ENCODE measurements at places on chromosomes 7 and 10. TPM values are rescaled to one million over a fixed set of nuclear protein-coding genes. Genes with fewer than 3 reads are reported as not detected.

DNA sequence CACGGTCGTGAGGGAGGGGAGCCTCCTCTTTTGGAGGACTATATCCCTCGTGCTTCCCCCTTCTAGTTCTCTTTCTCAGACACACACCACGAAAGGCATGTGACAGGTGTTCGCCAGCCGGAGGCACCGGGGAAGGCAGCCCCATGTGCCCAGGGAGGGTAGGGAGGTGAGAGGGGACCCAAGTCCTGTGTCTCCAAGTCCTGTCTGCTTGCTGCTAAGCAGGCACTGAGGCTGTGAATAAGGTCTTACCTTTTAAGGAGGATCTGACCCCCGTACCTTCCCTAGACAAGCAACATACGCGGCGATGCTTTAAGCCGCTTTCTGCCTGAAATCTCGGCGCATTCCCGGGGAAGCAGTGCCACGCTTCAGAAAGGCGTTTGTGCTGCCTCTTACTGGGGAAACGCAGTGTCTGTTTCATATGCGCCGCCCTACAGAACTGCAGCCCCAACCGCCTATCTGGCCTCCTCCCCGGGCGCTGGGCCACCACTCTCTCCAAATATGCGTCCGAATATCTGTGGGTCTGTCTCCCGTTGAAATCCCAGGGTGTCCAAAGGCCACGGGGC is 770 bp downstream of the PLXNA4 start:
- H3K4me3 ChIP-seq: no peak overlapping the region
- H3K27me3 ChIP-seq: peaks cover 84% of the 10 kb centered on the region
- no peaks in the 10 kb centered on the region for H3K4me1 ChIP-seq
- DNase-seq: no peak

DNA sequence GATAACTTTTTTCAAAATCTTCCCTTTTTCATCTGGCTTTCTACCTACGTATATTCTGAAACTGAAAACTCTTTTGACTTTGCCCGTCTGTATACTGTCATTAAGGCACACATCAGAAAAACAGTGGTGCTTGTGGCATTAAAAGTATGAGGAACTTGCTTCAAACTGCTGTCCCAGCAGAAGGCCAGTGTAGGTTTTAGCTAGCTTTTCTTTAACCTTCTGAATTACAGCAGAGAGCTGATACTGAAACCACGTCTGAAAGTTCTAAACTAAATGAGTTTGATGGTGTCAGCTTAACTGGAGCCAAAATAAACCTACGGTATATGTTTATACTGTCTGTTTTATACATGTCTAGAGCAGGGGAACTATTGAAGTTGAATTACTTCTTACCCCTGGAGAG is 283.4 kb downstream of the TFEC start:
- no peak for DNase-seq
- H3K27ac ChIP-seq: no peak overlapping the region
- H3K27me3 ChIP-seq: no peaks in the 10 kb centered on the region
- H3K4me3 ChIP-seq: no peak overlapping the region
- H3K36me3 ChIP-seq: no peaks in the 10 kb centered on the region

DNA sequence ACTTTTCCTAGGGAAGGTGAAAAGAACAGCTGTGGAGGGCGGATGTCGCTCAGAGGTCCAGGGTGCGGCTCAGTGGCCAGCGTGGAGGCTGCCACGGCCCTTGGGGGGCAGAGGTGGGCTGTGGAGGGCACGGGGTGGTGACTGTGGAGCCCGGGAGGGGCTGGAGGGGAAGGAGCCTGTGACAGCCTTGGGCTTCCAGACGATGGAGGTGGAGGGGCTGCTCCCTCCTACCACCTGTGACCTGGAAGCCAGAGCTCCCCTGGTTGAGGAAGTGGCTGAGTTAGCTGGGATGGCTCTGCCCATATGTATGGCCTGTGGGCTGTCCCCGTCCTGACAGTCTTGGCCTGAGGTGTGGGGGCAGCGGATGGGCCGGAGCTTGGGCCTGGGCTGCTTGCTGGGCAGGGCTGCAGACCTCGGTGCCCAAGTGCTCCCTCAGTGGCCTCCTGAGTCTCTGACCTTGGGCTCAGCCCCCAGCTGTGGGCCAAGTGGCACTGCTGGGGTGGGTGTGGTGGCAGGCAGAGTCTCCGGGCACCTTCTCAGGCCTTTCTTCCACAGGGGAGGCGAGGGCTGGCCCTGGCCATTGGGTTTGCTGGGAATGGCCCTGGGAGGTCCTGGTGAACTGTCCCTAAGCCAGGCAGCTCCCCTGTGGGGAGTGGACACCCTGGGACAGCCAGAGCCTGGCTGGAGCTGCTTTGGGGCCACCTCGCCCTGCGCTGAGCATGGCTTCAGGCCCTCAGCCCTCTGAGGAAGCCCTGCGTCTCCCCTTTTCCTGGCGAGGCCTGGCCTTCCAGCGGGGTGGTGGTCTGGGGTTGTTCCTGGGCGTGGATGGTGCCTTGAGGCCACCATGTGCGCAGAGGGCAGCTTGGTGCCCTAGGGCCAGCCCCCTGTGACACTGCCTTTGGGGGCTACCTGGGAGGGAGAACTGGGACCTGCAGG is 3.9 kb downstream of the BRI3 start:
- H3K4me1 ChIP-seq: peaks cover 46% of the 10 kb centered on the region
- no peak overlapping the region for H3K27ac ChIP-seq
- H3K4me3 ChIP-seq: no peak overlapping the region
- no peak for DNase-seq
- no peaks in the 10 kb centered on the region for H3K27me3 ChIP-seq

DNA sequence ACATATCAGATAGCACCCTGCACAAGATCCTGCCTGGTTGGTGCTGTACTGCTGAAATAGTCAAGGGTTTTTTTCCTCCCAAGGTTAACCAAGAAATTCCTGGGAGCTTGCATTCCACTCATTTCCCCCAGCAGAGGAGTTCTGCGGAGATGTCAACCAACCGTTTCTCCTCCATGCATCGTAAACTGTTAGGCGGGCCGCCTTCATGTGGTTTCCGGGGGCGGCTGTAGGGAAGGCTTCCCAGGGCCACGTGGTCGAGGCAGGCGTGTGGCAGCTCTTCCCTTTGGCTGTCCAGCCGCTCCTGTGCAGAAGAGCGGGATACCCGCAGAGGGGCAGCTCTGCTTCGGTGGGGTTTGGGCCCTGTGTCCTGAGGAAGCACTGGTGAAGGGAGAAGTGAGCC is 113.7 kb downstream of the RGS10 start:
- no peak overlapping the region for H3K4me3 ChIP-seq
- peaks cover 12% of the 10 kb centered on the region for H3K4me1 ChIP-seq
- no peak for DNase-seq
- H3K36me3 ChIP-seq: peaks cover 16% of the 10 kb centered on the region

MLLT10 gene
- polyA plus RNA-seq: 3.8 TPM

ASAH2 gene
- polyA plus RNA-seq: not detected

GRCh38 chr7:149735181-149735602 is 38.2 kb downstream of the ZNF467 start:
- peaks cover 8% of the 10 kb centered on the region for H3K36me3 ChIP-seq
- H3K4me1 ChIP-seq: peaks cover 9% of the 10 kb centered on the region
- no peak for DNase-seq
- no peak overlapping the region for H3K4me3 ChIP-seq
- H3K27me3 ChIP-seq: peaks cover 18% of the 10 kb centered on the region

DNA sequence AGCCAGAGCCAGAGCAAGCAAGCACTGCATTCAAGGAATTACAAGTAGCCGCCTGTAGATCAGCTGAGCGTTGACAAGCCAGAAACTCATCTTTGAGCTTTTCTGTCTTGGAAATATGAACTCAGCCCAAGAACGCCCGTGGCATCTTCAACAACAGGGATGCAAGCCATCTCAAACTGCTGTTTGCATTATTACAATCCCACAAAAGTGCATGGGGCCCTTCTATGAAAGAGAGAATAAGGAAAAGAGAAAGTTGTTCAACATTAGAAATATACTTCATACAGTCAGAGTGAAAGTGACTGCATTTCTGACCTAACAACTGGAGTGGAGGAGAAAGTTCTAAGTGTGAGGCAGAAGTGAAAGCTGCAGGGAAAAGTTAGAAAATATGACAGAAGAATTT is 6.5 kb downstream of the SGCE start:
- no peak overlapping the region for H3K4me3 ChIP-seq
- peaks cover 25% of the 10 kb centered on the region for H3K27me3 ChIP-seq
- no peak overlapping the region for H3K27ac ChIP-seq
- H3K36me3 ChIP-seq: no peaks in the 10 kb centered on the region
- no peak for DNase-seq
- peaks cover 3% of the 10 kb centered on the region for H3K4me1 ChIP-seq

PGAM2 gene
- not detected for polyA plus RNA-seq

DNA sequence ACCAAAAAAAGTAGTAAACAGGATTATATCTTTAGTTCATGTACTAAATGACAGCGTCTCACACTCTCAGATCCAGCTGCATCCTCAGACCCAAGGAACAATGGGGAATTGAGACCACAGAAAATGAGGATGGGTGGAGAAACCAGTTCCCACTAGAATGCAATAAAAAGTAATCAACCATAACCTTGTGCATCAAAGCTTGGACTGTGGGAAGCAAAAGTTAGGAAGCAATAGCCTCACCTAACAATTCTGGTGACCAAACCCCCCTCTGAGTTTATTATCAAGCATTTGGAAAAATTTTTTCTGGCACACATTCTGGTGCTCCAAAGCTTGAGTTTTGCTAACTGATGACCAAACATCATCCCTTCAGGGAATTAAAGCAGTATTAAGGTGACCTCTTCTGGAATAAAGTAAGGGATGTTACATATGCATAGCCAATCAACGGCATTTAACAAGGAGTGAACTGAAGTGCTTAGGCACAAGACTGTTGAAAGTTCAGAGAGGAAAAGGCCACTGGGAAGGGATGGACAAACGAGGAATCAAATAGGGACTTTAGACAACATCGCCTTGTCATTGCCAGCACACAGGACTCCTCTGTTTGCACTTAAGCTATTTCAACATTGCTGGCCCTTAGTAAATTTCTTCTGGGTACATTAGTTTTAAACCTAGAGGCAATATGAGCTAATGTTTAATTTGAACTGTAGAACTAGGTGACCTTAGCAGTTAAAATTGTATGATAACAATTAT is 1.2 kb upstream of the MAT1A start:
- no peaks in the 10 kb centered on the region for H3K4me1 ChIP-seq
- H3K27me3 ChIP-seq: peaks cover 19% of the 10 kb centered on the region
- H3K4me3 ChIP-seq: no peak overlapping the region
- no peaks in the 10 kb centered on the region for H3K36me3 ChIP-seq
- no peak for DNase-seq

GRCh38 chr10:29737074-29737593 is 102.4 kb upstream of the SVIL start:
- H3K27me3 ChIP-seq: peaks cover 29% of the 10 kb centered on the region
- H3K4me1 ChIP-seq: peaks cover 14% of the 10 kb centered on the region
- no peaks in the 10 kb centered on the region for H3K36me3 ChIP-seq
- DNase-seq: no peak
- peak overlapping the region; percentile 77 for H3K4me3 ChIP-seq
- no peak overlapping the region for H3K27ac ChIP-seq

SEC24C gene
- polyA plus RNA-seq: 33.8 TPM

NT5C2 gene
- 56.0 TPM for polyA plus RNA-seq

DNA sequence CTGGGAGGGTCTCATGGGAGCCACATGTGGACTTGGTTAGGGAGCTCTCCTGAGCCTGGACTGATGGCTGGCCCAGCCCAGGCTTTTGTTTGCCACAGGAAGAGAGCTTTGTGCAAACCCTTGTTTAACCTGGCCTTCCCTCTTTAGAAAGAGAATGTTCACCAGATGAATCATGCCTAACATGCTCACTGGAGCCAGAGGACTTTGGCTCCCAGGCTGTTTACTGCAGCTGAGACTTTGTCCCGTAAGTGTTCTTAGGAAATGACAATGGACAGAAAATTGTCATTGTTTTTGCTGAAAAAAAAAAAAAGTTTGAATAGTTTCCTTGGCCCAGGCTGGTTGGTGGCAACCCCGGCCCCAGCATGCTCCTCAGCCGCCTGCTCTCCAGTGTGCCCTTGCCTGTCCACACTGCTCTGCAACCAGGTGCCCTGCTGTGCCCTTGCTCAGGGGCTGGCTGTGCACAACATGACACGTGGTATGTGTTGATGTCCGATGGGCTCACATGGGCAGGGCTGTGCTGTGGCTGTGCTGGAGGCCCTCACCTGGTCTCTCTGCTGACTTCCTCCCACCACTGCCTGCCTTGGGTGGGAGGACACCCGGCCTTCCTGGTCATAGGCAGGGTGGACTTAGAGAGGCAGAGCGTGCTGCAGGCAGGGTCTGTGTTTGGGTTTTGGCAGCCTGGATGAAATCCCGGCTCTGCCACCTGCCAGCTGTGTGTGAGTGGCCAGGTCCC is 215.3 kb upstream of the ZNF32 start:
- no peak overlapping the region for H3K4me3 ChIP-seq
- H3K4me1 ChIP-seq: no peaks in the 10 kb centered on the region
- no peak overlapping the region for H3K27ac ChIP-seq
- no peaks in the 10 kb centered on the region for H3K36me3 ChIP-seq
- no peaks in the 10 kb centered on the region for H3K27me3 ChIP-seq

GNG11 gene
- 3.0 TPM for polyA plus RNA-seq

OR9A2 gene
- not detected for polyA plus RNA-seq

- no peaks in the 10 kb centered on the region for H3K4me1 ChIP-seq
- H3K36me3 ChIP-seq: no peaks in the 10 kb centered on the region
- no peak for DNase-seq
- no peak overlapping the region for H3K4me3 ChIP-seq
- H3K27me3 ChIP-seq: peaks cover 29% of the 10 kb centered on the region
These were observed 30.7 kb upstream of the ELOVL3 start for GRCh38 chr10:102195296-102195870.

DNA sequence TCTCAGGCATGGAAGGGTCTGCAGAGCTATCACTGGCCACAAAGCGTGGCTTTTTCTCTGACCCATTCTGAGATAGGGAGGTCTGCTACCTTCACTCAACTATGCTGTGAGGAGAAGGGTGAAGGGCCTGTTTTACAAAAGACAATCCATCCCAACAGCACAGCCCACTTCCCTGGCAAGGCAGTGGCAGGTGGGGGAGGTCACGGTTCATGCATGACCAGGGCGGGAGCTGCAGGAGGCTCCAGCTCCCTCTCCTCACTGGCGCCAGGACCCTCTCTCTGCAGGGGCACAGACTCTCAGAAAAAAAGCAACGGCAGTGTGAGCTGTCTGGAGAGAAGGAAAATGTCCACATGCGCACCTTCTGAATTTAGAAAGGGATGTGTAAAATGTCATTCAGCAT is 28.5 kb downstream of the GRB10 start:
- DNase-seq: no peak
- H3K36me3 ChIP-seq: no peaks in the 10 kb centered on the region
- no peak overlapping the region for H3K4me3 ChIP-seq

DNA sequence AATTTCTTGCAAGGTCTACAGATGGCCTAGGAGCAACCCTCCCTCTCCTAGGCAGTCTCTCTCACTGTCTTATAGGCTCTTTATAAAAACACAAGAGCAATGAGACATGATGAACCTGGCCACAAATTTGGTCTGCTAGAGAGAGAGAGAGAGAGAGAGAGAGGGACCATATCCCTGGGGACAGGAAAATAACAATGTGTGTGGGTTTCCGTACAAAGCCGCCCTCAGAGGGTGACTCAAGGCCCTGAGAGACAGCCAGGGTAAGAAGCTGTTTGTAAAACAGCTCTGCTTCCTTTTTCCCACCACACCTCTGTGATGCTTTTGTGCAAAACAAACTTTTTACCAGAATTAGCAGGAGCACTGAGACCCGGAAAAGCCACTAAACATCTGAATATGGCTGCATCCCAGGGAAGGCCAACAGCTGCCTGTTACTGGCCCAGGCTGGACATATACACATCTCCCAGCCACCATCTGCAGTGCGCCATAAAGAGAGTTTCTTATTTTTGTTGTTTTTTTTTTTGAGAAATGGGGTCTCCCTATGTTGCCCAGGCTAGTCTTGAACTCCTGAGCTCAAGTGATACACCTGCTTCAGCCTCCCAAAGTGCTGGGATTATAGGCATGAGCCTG is 18.4 kb downstream of the GIMAP5 start:
- H3K4me3 ChIP-seq: peak overlapping the region; percentile 17
- peak overlapping the region; percentile 70 for H3K27ac ChIP-seq
- H3K36me3 ChIP-seq: no peaks in the 10 kb centered on the region
- H3K27me3 ChIP-seq: peaks cover 7% of the 10 kb centered on the region

GRCh38 chr7:82131215-82131614 is 312.4 kb downstream of the CACNA2D1 start:
- H3K27me3 ChIP-seq: no peaks in the 10 kb centered on the region
- H3K36me3 ChIP-seq: no peaks in the 10 kb centered on the region
- H3K4me1 ChIP-seq: no peaks in the 10 kb centered on the region
- DNase-seq: no peak

Data from naive B cell (primary cell).